HepG2 (cell line): ENCODE measurements at places on chromosomes 11 and 22. TPM values are rescaled to one million over a fixed set of nuclear protein-coding genes. Genes with fewer than 3 reads are reported as not detected.

Gene GTSE1
- 13.5 and 15.3 TPM in 2 replicates for total RNA-seq

Gene CHEK1
- 83.2 and 152 TPM in 2 replicates for total RNA-seq

Gene XBP1
- 313 and 427 TPM in 2 replicates for total RNA-seq

Gene MMP12
- not detected in 2 replicates for total RNA-seq

Gene ZPR1
- total RNA-seq, result 79.3 and 102 TPM in 2 replicates

Gene XRCC6
- total RNA-seq, result 625 and 944 TPM in 2 replicates

Gene CHRM1
- not detected in 2 replicates for total RNA-seq

Gene LRRC4C
- total RNA-seq, result not detected in 2 replicates

Gene MMP7
- not detected in 2 replicates for total RNA-seq

Gene SLC17A6
- not detected in 2 replicates for total RNA-seq
